ENCODE measurements at places on chromosomes 6 and 20.

- DNase-seq = no peak
Measured at GRCh38 chr20:19907326-19908056, 109.7 kb upstream of the NAA20 start.

DNA sequence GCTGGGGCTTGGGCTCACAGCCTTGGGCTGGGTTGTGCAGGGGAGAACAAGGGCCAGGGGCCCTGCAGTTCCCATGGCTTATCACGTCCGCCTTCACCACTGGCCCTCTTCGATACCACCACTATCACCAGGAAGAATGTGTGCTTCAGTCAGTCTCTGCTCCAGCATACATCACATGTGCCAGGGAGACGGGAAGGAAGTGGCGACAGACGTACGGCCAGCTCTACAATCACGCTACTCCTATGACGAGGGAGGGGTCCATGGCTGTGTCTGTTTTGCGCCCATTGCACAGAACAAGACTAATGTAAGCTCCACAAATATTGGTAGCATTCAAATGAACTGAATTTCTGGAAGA, 72.1 kb downstream of the TRAM2 start:
- DNase-seq = no peak

- no peak for DNase-seq
Measured at GRCh38 chr6:118397671-118398465, 150.2 kb upstream of the PLN start.

- no peak for DNase-seq
Measured at GRCh38 chr20:6468423-6469116, 298.9 kb upstream of the BMP2 start.

- no peak for DNase-seq
Measured at GRCh38 chr6:5764401-5764955, 242.2 kb downstream of the NRN1 start.

DNA sequence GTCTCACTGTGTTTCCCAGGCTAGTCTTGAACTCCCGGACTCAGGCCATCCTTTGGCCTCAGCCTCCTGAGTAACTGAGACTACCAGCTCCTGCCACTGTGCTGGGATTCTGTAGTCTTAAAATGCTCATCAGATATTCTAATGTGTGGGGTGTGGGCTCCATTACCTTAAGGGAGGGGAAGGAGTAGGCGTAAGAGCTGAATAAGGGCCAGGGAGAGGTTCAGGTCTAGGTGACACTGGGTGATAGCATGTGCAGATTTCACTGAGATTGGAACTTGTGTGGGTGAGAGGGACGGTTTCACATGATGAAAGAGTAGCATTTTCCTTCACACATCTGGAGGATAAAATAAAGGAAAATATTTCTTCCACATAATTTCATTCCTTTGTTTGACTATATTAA, 8.5 kb downstream of the AKAP12 start:
- DNase-seq = no peak

GRCh38 chr6:170075659-170076223, 215.1 kb downstream of the DLL1 start:
- no peak for DNase-seq

- DNase-seq = no peak
Measured at GRCh38 chr6:47633141-47633540, 65.2 kb upstream of the ADGRF4 start.

GRCh38 chr20:10291568-10292248, 73.1 kb downstream of the SNAP25 start:
- no peak for DNase-seq

GRCh38 chr20:45967551-45968080, 4.4 kb downstream of the ZNF335 start:
- no peak for DNase-seq

GRCh38 chr6:71279321-71279720, 9.3 kb upstream of the OGFRL1 start:
- no peak for DNase-seq

- no peak for DNase-seq
Measured at GRCh38 chr6:7879043-7879442, 31.5 kb downstream of the TXNDC5 start.
